ENCODE measurements at places on chromosomes 1 and 21.

- DNase-seq = no peak
Observed at GRCh38 chr1:211653293-211653692, 22.1 kb downstream of the NEK2 start.

DNA sequence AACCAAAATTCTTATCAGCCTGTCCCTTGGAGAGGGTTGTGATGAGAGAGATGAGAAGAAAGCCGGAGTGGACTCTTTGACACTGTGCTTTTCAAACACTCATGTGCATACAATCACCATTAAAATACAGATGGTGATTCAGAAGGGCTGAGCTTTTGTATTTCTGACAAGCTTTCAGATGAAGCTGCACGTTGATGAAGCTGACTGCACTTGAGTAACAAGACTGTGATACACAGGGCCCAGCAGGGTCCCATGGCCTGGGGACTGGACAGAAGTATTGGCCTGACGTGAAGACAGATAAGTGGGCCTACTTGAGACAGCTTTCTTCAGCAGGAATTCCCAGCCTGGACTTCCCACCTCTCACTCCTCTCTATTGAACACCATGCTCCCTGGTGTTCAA is 258.2 kb downstream of the CHRM3 start:
- DNase-seq = no peak

- DNase-seq = no peak
Observed at GRCh38 chr1:62962901-62963776, 179.2 kb downstream of the ATG4C start.

GRCh38 chr1:97903626-97904025 is 17.2 kb downstream of the DPYD start:
- no peak for DNase-seq

DNA sequence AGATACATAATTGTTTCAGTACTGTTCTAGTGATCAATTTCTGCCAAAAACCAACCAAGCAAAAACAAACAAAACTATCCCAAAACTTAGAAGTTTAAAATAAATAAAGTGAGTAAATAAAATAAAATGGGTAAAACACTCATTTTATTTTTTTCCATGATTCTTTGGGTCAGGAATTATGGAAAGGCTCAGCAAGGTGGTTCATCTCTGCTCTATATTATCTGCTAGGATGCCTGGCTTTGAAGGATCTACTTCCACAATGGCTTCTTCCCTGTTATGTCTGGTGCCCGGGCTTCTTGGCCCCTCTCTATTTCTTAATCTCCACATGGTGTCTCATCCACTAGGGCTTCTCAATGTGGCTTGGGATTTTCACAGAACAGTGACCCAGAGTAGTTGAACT is 29.1 kb upstream of the ADAMTS1 start:
- DNase-seq = no peak

DNA sequence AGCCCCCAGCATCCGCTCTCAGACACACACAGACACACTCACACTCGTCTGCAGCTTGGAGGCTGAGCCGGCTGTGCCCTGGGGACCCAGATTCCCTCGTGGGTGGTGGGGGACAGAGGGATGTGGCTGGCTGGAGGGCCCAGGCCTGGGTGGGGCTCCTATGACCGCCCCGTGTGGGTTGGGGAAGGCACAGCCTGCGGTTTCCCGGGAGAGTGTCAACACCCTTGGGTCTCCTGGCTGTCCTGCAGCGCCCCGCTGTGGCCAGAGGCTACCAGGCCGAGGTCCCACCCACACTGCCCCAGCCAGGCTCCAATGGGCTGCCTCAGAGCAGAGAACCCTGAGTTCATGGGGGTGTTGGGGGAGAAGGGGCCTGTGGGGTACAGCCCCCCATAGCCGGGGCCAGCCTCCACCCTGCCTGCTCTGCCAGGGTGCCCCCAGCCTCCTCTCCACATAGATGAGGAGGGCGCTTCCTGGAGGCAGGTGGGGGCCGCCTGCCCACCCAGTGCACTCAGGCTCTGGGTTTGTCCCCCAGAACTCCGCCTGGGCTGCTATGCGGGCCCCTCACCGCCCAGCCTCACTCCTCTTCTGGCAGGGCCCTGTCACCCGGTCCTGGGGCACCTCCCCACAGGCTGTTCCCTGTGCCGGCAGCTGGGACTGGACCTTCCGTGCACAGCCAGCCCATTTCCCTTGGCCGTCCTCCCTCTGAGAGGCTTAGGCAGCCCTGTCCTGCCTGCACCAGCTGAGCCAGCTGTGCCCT is at the start of gene TTC34:
Gene TTC34, minus strand, starts transcription at position 159 of the 757 bp plus-strand sequence. CDS start 866 bp downstream, outside the sequence.
- DNase-seq = peak; percentile 8

DNA sequence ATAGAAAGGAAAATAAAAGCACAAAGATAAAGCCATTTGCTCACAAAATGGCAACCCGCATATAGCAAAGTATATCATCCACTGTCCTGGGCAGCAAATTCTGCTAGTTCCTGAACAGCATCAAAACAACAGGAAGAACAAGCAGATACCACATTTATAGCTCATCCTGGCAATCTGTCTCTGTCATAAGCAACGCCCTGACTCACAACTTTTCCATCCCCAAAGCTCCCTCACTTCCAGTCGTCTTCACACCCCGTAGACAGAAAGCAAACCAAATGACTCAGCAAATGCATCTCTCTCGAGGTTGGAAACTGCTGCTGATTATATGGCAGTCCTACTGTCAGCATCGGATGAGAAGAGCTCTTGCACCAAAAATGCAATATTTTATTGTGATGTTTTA is 65.8 kb downstream of the AK5 start:
- no peak for DNase-seq

DNA sequence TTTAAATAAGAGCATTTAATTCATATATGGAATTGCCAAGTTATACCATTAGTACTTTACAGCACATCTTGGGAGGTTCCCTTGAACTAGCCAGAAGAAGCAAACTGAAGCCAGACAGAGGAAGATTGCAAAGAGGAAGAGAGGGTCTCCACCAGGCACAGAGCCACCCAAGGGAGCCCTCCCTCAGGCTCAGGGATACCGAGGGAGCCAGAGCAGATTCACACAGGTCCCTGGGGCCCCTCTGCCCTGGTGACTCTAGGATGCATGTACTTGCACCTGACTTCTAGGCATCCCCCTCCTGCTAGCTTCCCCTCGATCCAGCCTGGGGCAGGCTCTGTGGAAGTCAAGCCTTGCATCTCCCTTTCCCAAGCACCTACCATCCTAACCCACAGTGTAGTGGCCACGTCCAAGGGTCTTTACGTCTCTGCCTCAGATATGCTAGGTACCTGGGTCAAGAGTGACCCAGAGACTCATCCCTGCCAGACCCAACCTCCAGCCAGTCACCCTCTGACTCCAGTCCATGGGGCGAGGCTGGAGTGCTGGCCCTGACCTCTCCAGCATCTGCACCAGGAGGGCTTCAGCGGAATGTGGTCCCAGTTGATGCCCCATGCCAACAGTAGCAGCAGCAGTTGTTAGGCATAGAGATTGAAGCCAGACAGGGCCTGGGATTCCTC is 6.4 kb downstream of the IFNAR2 start:
- DNase-seq = no peak

GRCh38 chr1:169676001-169676400 is 35.4 kb downstream of the SELL start:
- no peak for DNase-seq

- DNase-seq = no peak
Observed at GRCh38 chr1:49408346-49408745, 615.4 kb downstream of the AGBL4 start.

DNA sequence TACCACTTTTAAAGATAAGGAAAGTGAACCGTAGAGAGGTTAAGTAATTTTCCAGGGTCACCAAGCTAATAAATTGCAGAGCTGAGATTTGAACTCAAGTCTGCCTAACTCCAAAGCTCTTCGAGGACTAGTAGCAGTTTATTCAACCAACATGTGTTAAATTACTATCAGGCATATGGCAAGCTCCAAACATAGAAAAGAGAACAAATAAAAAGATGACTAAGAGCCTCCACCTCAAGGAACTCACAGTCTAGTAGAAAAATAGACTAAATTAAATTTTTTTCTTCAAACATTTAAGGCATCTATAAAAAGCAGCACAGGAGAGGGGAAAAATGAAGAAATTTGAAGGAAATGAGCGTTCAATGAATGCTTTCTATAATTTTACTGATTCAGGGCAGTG is 22.2 kb downstream of the SLC9C2 start:
- DNase-seq = no peak

- DNase-seq = no peak
Observed at GRCh38 chr1:197207081-197207480, 60.6 kb upstream of the ASPM start.

DNA sequence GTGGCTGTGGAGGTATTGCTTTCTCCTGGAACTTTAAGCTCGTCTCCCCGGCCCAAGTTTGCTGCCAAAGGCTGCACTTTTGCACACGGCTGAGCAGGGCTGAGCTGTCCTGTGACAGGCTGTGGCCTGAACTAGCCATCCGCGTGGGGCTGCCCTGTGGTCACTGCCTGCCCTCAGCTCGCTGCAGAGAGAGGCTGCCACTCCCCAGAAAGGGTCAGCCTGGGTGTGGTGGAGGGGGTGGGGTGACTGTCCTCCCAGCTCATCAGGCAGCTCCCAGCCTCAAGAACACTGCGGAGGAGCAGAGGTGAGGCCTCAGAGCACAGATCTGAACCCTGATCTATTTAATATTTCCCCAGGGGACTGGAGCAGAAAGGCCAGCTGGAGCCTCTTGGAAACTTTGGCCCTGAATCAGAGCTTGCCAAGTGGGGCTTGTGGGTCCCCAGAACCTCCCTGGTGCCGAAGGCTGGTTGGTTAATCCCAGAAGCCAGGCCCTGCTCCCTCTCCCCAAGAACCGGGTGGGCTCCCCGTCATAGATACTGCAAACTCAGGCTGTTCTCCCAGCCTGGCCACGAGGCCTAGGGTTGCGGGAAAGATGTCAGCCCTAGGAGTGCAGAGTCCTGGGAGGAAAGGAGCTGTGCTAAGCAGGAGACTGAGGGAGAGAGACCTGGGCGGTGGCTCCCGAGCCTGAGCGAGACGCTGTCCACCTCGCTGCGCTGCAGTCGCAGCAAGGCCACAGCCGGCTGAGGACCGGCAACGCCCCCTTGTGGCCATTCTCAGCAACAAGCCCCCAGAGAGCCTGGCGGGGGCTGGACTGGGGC is 125.1 kb upstream of the IPO9 start:
- DNase-seq = peak; percentile 26

- no peak for DNase-seq
Observed at GRCh38 chr1:177880339-177880891, 89.4 kb downstream of the SEC16B start.

GRCh38 chr1:226309398-226310244 is 657 bp upstream of the LIN9 start:
- DNase-seq = no peak

DNA sequence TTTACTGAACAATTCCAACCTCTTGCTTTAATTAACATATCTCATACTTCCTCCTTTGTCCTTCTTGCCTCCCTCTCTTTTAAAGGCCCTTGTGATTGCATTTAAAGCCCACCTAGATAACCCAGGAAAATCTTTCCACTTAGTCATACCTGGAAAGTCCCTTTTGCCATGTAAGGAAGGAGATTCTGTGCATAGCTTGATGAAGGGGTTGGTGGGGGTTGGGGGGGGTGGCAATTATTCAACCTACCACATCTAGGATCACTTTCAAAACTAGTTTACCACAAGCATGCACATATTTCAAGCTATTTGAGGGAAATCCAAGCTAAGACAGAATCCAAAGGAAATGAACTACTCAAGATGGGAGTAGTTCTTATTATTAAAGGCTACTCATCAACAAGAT is 249.1 kb upstream of the PTBP2 start:
- DNase-seq = no peak

DNA sequence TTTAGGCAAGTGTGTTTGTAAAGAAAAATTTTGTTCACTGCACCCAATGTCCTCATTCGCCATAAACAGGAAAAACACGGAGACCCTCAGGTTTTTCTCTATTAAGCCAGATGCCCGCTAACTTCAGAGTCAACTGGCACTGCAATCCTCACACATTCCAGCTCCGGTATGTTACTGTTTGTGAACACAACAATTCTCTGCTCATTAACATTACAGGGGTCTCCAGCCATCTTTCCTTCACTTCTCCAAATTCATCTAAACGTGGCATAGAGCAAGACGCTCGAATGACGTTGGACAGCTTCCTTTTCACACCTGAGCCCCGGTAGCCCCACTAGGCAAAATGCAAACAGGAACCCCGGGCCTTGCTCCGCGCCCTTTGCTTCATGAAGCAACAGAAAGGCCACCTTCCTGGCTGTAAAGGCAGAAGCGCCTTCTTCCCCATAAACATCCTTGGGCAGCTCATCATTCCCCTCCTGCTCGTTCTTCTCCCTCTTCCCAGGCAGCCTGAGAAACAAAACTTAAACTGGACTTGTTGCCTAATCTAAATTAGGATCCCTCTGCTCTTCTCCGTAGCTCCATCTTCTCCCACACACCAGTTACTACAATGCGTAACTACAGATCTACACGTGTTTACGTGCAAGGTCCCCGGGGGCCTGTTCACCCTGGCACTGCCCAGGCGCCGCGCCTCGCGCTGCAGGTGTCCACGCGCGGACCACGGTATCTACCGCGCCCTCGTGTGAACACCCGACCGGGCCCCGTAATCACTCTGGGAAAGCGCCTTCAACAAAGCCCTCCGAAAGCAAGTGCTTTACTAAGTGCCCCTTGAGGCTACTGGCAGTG is 1.2 kb downstream of the LBR start:
- no peak for DNase-seq

GRCh38 chr1:156445789-156446263 is 54.7 kb downstream of the MEF2D start:
- peak; percentile 66 for DNase-seq

DNA sequence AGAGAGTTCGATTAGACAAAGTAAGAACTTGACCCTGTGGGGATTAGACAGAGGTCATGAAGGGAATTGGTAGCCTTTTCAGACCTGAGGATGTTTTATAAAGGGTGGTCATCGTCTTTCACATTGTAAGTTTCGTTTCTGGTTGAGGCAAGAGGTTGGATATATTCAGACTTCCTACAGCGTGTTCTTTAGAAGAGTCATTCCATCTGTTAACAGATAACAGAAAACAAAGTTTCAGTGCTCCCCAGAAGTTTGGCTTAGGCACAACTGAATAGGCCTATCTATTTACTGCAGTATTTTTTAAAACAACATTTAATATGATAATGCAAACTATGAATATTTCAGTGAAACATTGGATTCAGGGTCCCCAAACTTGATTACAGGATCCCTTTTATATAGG is 17.1 kb upstream of the IVNS1ABP start:
- DNase-seq = no peak

GRCh38 chr1:53449693-53450092 is 9.5 kb upstream of the DMRTB1 start:
- no peak for DNase-seq

- no peak for DNase-seq
Observed at GRCh38 chr1:227756172-227756959, 21.1 kb downstream of the SNAP47 start.

- DNase-seq = no peak
Observed at GRCh38 chr1:212288615-212289014, 3.4 kb downstream of the PPP2R5A start.

- no peak for DNase-seq
Observed at GRCh38 chr21:44996501-44996921, 56.7 kb downstream of the SLX9 start.

Measured in stimulated activated CD4-positive, alpha-beta T cell treated with anti-CD3 and anti-CD28 coated beads, TNF-alpha, amount 100 ng/mL, for 4 hours (primary cell).